ENCODE measurements at places on chromosomes 16 and 17.

- no peak for DNase-seq
Observed at GRCh38 chr16:53768593-53768992, 64.6 kb downstream of the FTO start.

DNA sequence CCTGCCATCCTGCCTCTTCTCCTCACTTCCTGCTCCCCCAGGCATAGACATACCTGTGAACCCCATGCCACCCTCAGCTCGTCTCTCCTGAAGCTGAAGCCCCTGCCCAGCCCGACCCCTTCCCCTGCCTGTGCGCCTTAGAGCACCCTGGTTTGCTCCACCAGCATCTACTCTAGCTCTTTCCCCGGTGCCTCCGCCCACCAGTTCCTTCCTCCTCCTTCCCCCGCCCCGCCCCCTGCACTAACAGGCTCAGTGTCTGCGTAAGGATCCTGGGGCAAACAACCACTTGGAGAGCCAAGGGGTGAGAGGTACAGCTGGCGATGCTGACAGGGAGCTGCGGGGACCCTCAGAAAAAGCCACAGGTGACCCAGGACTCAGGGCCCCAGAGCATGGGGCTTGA lies 1.9 kb downstream of the GPR142 start:
- DNase-seq, result no peak

DNA sequence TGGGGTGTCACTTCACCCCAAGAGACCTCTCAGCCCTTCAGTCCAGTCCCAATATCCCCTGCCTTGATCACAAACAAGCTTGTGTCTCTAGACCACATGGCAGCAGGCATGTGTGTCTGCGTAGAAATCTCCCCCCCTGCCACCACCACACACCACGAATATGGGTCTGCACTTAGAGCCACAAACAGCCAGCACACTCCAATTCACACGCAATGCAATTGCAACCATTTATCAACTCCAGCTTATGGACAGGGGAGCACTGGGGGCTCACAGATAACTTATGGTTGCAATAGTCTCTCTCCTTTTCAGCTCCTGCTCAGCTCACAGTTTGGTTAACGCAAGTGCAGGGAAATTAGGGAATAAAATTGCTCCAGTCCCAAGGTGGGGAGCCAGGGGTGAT lies 2.6 kb downstream of the HOXB9 start:
- no peak for DNase-seq

DNA sequence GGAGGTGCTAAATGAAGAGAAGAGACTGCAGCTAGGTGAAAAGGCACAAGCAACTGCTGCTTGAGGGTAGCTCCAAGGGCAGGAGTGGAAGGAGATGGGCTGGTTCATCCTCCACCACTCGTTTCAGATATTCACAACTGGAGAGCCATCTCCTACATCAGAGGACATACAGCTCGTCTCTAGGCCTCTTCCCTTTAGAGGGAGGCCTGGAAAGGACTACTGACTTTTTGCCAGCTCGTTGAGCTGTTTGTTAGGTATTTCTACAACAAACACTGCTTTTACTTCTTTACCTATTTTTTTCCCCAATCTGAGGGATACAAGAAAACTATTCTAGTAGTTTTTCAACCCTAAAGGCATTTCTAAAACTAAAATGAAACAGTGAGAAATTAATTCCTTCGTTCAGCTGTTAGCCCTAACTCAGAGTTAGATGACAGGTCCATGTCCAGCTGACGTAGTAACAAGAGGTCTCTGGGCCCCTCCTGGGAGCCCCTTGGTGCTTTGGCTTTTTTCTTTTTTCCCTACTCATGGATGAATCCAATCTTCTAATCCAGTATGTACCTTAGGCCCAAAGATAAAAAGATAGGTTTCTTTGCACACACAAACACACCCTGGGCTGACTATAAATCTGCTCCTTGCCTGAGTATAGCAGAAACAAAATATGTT lies 47.8 kb upstream of the TBX2 start:
- DNase-seq, result no peak

GRCh38 chr16:31113121-31114120 lies 4.0 kb upstream of the KAT8 start:
- DNase-seq, result no peak

GRCh38 chr16:47067203-47067602 lies 76.5 kb downstream of the NETO2 start:
- no peak for DNase-seq

DNA sequence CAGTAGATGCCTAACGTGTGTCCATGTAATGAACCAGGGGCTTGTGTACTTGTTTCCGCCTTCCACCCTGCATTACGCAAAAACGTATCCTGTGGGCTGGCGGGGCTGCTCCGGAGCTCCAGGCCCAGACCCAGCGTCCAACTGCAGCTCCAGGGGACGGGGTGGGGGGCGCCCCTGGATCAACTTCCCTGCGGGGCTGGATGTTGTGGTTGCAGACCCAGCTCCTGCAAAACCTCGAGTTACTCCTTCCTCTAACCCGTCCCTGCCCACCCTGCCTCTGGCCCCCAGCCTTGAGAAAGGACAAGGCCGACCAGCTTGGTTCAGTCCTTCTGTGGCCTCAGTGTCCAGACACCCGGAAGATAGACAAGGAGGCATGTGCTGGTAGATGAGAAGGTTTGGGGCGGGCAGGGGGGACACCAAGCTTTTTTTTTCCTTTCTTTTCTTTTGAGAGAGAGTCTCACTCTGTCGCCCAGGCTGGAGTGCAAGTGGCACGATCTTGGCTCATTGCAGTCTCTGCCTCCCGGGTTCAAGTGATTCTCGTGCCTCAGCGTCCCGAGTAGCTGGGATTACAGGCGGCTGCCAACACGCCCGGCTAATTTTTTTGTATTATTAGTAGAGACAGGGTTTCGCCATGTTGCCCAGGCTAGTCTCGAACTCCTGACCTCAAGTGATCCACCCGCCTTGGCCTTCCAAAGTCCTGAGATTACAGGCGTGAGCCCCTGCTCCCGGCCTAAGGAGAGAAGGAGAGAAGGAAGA lies 731 bp upstream of the EXOC7 start:
- no peak for DNase-seq

GRCh38 chr16:49750341-49751000 lies 105.4 kb downstream of the ZNF423 start:
- no peak for DNase-seq

- no peak for DNase-seq
Observed at GRCh38 chr16:69166946-69167930, 19.7 kb upstream of the SNTB2 start.

DNA sequence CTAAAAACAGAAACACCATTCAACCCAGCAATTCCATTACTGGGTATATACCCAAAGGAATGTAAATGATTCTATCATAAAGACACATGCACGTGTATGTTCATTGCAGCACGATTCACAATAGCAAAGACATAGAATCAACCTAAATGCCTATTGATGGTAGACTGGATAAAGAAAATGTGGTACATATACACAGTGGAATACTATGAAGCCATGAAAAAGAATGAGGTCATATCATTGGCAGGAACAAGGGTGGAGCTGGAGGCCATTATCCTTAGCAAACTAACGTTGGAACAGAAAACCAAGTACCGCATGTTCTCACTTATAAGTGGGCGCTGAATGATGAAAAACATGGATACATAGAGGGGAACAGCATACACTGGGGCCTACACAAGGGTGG lies 77.2 kb upstream of the MYOCD start:
- DNase-seq, result no peak

GRCh38 chr17:72071330-72071729 lies 49.5 kb upstream of the SOX9 start:
- DNase-seq, result no peak

DNA sequence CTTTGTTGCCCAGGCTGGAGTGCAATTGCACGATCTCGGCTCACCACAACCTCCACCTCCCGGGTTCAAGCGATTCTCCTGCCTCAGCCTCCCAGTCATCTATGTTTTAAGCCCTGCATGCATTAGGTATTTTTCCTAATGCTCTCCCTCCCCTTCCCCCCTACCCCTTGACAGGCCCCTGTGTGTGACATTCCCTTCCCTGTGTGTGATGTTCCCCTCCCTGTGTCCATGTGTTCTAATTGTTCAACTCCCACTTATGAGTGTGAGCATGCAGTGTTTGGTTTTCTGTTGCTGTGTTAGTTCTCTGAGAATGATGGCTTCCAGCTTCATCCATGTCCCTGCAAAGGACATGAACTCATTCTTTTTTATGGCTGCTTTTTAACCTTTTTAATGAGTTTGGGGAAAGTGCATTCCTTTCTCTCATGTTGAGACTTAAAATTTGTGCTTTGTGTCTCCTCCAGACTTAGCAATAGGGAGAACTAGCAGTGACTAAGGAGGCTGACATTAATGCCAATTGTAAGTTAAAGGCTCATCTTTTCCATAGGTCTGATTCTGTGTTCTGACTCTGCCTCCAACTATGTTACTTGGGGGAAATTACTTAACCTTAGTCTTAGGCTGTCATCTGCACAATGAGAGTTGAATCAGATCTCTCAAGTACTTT lies 17.7 kb upstream of the PHAF1 start:
- DNase-seq, result no peak

Measured in HuH-7.5 (cell line).